ENCODE measurements at places on chromosomes 12 and 14. TPM values are rescaled to one million over a fixed set of nuclear protein-coding genes. Genes with fewer than 3 reads are reported as not detected.

The LRRC43 gene
- 0.74 TPM for total RNA-seq

DNA sequence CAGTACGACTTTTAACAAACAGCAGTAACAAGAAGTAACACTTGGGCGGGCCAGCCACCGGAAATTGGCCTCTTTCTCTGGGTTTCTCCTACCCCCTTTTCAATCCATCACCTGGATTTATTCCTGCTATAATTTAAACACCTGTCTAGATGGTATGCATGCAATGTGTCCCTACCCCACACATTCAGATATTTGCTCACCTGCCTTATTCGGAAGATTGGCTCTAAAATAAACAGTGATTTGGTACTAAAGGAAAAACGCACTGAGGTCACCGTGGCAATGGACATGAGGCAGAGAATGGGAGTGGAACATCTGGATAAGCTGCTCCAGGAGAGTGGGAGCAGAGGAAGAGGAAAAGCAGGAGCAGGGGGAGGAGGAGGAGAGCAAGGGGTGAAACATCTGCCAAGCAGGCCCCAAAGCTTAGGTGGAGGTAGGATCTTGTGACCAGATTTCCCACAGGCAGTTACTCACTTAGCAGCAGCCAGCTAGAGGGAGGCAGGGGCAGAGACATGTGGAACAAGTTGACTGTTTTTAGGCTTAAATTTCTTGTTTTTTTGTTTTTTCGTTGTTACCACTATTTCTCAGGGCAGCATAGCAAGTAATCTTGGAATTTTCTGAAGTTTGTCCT lies 150.9 kb downstream of the TTLL5 start:
- no peaks in the 10 kb centered on the region for H3K27me3 ChIP-seq
- DNase-seq: no peak
- H3K27ac ChIP-seq: no peak overlapping the region
- H3K36me3 ChIP-seq: peaks cover 7% of the 10 kb centered on the region
- H3K4me1 ChIP-seq: no peaks in the 10 kb centered on the region
- H3K4me3 ChIP-seq: no peak overlapping the region

- H3K27ac ChIP-seq: no peak overlapping the region
- DNase-seq: no peak
Observed at GRCh38 chr12:130667421-130667960, 48.6 kb downstream of the RIMBP2 start.

- H3K4me1 ChIP-seq: peaks cover 20% of the 10 kb centered on the region
- H3K4me3 ChIP-seq: no peak overlapping the region
- no peak overlapping the region for H3K27ac ChIP-seq
- no peaks in the 10 kb centered on the region for H3K36me3 ChIP-seq
- no peaks in the 10 kb centered on the region for H3K27me3 ChIP-seq
Observed at GRCh38 chr12:42504049-42504448, 85.5 kb downstream of the PRICKLE1 start.

- H3K4me3 ChIP-seq: no peak overlapping the region
- H3K27ac ChIP-seq: no peak overlapping the region
- DNase-seq: no peak
- H3K27me3 ChIP-seq: no peaks in the 10 kb centered on the region
Observed at GRCh38 chr12:64273527-64274403, 51.7 kb upstream of the KICS2 start.

DNA sequence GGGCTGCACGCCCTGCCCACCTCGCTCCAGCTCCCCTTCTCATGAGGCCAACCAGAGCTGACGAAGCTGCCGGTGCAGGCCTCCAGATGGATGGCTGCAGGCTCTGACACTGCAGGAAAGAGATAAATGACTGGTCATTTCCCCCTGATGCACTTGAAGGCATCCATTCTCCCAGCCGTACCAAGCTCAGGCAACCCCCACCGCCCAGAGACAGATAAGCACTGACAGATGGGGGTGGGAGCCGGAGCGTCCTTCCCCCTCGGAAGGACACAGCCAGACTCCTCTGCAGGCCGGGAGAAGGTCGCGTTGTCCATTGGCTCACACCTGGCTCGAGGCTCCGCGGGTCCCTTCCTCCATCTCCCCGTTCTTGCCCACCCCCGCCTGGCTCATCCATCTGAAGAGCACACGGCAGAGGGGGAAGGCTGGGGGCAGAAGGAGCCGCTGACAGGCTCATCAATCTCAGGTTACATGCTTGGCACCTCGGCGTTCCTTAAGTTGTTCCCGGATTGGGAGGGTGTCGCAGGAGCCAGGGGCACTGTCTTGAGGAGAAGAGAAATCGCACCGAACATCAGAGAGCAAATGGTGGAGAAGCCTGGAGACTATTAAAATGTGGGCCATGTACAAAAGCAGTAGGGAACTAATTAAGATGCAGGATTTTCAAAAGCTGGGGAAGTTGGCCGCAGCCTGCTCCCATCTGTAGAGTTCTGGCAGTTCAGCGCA lies 151.6 kb downstream of the DPF3 start:
- no peak overlapping the region for H3K27ac ChIP-seq
- H3K4me1 ChIP-seq: peaks cover 70% of the 10 kb centered on the region
- no peaks in the 10 kb centered on the region for H3K27me3 ChIP-seq
- no peak for DNase-seq
